ENCODE measurements at places on chromosomes 16 and 17. TPM values are rescaled to one million over a fixed set of nuclear protein-coding genes. Genes with fewer than 3 reads are reported as not detected.

HCRT gene
- total RNA-seq = not detected

ARL17B gene
- 36.1 TPM for total RNA-seq

SLC38A7 gene
- 27.6 TPM for total RNA-seq

GUCY2D gene
- 1.7 TPM for total RNA-seq

C16orf92 gene
- not detected for total RNA-seq

TP53TG3C gene
- not detected for total RNA-seq

PTGES3L gene
- total RNA-seq = 1.1 TPM

SLC35G6 gene
- not detected for total RNA-seq

ZNF594 gene
- total RNA-seq = 7.5 TPM

C17orf58 gene
- total RNA-seq = 13.5 TPM

NT5C3B gene
- total RNA-seq = 94.5 TPM
